AG09309 (cell line): ENCODE measurements at places on chromosomes 7 and 10.

GRCh38 chr10:29279779-29280487 is 8.9 kb upstream of the LYZL1 start:
- no peak for DNase-seq

- DNase-seq, result no peak
Measured at GRCh38 chr10:108862676-108863350, 1060.5 kb downstream of the XPNPEP1 start.

GRCh38 chr7:141785706-141786552 is 4.1 kb upstream of the TAS2R5 start:
- peak; percentile 11 for DNase-seq

GRCh38 chr7:19984231-19984632 is 210.8 kb upstream of the TMEM196 start:
- no peak for DNase-seq

GRCh38 chr7:69878015-69878414 is 279.7 kb downstream of the AUTS2 start:
- no peak for DNase-seq

DNA sequence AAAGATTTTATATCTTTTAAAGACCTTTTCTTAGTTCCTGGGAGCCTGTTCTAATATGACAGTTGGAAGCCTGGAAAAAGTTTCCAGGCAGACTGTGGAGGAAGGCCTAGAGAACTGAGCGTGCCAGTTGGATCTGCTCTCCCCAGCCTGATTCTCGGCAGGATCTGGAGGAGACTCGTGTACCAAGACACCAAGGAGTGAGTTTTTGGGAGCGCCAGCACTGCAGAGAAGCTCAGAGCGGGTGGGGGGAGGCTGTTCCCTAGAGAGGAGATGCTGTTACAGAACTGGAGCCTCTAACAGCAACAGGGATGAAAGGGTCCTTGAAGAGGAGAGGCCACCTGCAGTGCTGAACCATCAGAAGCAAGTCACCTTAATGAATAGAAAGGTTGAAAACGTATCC is 52.9 kb downstream of the LYZL2 start:
- no peak for DNase-seq

DNA sequence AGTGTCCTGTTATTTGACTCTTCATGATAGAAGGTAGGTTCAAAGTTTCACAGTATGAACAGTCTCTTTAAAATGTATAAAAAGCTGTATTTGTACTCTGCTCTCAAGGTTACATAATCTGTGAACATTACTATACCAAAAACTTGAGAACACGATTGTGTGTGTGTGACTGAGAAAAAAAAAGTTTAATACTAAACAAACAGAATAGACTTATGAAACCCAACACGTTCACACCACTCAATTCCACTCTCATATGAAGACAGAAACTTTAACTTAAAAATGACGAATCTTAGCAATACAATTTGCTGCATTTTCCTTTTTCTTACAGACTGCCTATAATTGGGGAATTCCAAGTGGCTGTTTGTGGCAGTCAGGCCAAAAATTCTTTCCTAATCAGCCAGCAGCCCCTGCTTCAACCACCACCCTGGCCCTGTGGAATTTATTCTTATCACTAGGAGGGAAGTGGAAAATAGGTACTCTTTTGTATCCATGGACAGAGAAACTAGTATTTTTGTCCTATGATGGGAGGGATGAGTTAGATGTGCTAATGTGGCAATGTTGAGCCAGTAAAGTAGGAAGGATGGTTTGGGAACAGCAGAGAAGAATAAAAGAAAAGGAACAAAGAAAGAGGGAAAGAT is 42.8 kb downstream of the MINDY3 start:
- no peak for DNase-seq

DNA sequence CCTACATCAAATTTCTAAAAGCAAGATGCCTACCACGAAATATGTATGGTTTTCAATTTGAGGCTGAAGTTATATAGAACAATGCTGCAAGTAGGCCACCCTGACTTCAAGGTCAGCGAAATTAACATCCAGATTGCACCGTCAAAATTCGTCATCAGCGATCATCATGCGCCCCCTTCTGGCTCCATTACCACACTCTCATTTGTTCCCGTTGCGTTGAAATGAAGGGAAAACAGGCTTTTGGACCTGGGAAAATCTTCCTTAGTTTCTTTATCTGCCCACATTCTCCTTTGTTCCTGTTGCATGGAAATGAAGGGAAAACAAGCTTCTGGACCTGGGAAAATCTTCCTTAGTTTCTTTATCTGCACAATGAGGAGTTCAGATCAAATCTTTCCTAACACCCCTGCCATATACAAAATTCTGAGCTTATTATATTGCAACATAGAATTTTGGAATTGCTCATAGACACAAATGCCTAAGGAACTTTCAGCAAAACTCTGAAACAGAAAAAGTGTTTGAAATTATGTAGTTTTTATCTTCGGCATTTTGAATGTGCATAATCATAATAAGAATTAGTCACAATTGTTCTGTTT is 98.2 kb upstream of the PRKCQ start:
- no peak for DNase-seq

GRCh38 chr10:3802526-3803265 is 17.7 kb upstream of the KLF6 start:
- DNase-seq, result no peak

DNA sequence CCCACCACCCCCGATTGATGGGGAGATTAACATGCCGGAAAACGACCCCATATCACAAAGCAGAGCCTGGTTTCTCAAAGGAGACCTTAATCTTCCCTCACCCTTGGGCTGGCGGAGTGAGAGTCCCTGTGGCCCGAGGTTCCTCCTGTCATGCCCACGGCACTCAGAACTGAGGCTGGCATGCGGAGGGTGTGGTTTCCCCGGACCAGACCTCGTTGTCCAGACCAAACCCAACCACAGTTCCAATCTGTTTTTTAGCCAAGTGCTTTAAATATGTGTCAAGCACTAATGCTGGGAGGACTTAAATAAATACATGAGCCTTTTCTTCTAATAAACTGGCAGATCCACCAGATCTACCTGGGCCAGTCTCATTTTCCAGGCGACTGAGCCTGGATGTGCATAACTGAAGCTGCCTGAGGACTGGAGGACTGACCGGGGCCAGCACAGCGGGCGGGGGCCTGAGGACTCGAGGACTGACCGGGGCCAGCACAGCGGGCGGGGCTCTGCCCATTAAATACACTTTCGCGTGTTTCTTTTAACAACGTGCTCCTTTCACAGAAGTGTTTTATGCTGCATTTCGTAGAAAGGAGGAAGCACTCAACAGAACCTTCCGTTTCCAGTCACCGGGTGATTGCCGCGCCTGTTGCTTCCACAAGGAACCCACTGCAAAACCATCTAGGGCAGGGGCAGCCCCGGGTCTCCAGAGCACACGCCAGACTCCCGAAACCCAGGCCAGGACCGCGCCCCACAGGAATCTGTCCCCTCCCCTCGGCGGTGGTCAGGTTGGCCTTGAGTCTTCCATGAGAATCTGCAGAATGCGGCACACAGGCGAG is 334.6 kb downstream of the PTPRN2 start:
- DNase-seq, result no peak

DNA sequence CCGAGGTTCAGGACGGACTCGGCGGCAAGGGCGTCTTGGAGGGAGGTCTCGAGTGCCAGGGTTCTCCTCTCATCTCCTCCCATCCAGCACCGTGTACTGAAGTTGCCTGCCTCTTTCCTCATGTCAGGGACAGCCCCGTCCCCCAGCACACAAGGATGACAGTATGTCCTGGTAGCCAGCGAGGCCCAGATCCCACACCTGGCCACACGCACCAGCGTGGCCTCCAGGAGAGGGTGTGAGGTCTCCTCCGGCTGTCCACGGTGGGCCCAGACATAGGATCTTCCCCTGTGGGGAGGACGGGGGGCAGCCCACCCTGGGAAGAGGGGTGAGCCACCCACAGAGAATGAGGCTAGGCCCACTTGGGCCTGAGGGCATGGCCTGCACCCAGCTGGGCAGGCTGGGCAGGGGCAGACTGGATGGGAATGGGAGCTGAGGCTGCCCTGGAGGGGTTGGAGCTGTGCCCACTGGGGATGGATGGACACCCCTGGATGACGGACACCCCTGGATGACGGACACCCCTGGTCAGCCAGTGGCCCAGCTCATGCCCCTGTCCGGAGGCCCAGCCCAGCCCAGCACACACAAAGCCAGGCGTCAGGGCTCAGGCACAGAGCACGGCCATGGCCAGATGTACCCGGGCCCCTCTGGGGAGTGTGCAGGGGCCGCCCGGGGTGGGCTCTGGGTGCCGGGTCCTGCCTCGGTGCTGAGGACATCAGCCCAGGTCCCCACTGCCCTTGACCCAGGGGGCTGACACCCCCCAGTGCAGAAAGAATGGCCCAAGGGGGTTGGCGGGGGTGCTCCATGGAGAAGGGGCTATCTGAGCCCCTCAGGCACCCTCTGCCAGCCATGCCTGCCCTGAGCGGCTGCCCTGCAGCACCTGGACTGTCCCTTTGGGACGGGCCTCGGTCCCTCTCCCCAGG is 30.9 kb upstream of the CFAP46 start:
- no peak for DNase-seq

DNA sequence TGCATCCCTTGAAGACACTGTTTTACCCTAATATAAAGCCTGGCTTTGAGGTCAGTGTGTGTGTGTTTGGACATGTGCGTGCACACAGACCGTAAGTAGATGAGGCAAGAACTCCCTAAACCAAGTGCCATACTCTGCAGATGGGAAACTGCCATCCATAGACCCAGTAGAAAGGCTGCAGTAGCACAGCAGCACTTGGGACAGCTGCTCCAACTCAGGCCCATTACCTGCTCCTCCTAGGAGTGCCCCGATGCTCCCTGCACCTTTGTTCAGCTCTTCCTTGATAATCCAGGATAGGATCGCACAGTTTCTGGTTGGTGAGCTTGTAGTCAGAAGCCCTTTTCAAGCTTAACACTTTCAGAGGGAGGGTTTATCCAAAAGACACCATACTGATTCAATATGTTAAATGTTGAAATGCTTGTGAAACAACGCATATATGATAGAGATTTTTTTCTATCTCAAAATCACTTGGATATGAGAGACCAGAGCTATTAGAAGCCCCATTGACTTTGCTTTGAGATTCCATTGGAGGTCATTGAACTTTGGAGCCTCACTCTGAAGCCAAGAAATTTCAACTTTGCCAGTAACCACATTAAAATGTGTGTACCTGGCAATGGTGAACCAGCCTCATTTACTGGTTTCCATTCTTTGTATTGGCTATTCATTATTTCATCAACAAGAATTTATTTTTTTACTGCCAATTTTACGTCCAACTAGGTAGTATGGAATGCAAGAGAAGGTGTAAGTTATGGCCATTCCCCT is 757.0 kb upstream of the GALNT17 start:
- no peak for DNase-seq

DNA sequence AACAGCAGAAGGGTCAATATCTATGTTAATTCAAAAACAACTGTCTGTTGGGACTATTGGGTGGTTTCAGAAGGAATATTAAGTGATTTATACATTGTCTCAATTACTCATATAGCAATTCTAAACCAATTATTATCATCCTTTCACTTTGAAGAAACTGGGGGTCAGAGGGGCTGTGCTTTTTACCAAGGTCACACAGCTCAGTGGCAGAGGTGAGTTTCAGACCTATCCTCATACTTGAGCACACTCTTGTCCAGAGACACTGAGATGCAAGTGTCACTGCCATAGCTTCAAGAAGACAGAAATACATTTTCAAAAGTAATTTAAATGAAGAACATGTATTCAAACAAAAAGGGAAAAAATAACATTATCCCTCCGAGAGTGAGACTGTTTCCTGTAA is 195.3 kb downstream of the ARL4A start:
- DNase-seq, result no peak

DNA sequence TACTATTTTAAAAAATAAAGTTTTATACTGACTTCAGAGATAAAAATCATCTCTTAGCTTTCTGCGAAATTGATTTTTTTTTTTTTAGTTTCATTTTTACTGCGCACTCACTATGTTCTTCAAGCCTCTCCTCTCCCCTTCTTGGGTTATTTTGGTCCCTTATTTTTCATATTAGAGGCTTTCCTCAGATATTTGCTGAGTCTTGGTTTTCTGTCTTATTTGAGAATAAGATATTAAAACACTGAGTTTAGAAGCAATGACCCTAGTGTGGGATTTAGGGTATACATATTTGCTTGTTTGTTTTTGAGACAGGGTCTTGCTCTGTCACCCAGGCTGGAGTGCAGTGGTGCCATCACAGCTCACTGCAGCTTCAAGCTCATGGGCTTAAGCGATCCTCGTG is 59.9 kb downstream of the SND1 start:
- no peak for DNase-seq

- DNase-seq, result peak; percentile 87
Measured at GRCh38 chr10:96850825-96851224, 18.7 kb downstream of the LCOR start.

DNA sequence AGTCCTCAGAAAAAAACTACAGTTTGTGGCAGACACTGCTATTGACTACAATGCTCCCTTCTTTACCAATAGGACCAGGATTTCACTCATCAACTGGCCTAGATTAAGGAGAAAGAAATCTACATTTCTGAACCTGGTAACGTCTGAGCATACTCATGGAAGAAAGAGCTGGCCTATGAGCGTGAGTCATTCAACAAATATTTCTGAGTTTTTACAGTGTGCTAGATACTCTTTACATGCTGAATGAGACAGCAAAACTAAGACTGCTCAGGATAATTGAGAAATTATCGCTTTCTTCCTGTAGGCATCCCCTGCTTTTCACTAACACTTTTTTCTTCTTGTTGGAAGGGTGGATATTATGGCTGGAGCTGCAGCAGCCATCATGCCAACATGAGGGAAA is 609.7 kb downstream of the TNS3 start:
- DNase-seq, result peak; percentile 46

DNA sequence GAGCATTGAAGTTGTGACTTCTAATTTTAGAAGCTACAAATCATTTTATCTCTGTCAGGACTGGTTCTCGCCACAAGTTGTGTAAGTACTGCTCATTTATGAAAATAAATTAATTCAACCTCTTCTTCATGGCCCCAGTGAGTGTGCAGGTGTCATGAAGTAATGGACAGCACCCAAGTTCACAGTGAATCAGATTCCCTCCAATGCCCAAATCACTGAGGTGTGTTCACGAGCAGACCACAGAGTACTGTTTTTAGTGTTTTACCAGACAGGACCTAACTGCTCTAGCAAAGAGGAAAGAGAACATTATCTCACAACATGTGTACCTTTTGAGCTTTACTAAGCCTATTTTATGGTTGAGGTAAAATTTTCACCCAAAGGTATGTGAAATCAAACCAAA is 980.0 kb downstream of the CNTNAP2 start:
- DNase-seq, result no peak

- DNase-seq, result no peak
Measured at GRCh38 chr7:101169838-101170551, 4.6 kb upstream of the VGF start.

GRCh38 chr10:110681023-110681681 is 37.0 kb downstream of the RBM20 start:
- no peak for DNase-seq

GRCh38 chr10:103859161-103860086 is 4.0 kb upstream of the SH3PXD2A start:
- no peak for DNase-seq
